ENCODE measurements at places on chromosomes 13 and 19. TPM values are rescaled to one million over a fixed set of nuclear protein-coding genes. Genes with fewer than 3 reads are reported as not detected.

Gene ACER1
- total RNA-seq, result not detected

Gene ZNF324B
- 7.5 TPM for total RNA-seq

Gene NLRP7
- not detected for total RNA-seq

Gene ZNF813
- total RNA-seq, result 7.3 TPM

Gene SOX1
- total RNA-seq, result not detected

Gene ZNF570
- total RNA-seq, result 8.0 TPM

Gene CYP2B6
- not detected for total RNA-seq

Gene PRRG2
- 9.0 TPM for total RNA-seq

Gene ANGPTL8
- not detected for total RNA-seq

Gene DCLK1
- total RNA-seq, result 12.7 TPM

Gene ZNF763
- 0.60 TPM for total RNA-seq

Gene RFPL4AL1
- not detected for total RNA-seq

Gene ZNF536
- total RNA-seq, result not detected

Gene LMTK3
- total RNA-seq, result under 0.01 TPM

Gene FRY
- total RNA-seq, result 106 TPM

Gene RNF225
- total RNA-seq, result not detected

Gene CELF5
- total RNA-seq, result 0.11 TPM

Gene CYSLTR2
- not detected for total RNA-seq

Gene SBSN
- total RNA-seq, result not detected

Gene LGALS14
- not detected for total RNA-seq

Gene CALR3
- total RNA-seq, result not detected

Gene CSNK1A1L
- total RNA-seq, result not detected

Gene ARHGEF7
- total RNA-seq, result 325 TPM

Gene ZNF837
- total RNA-seq, result 1.8 TPM

Gene YJEFN3
- total RNA-seq, result 0.11 TPM

Gene WDR88
- under 0.01 TPM for total RNA-seq

Gene AMER2
- total RNA-seq, result not detected

Gene SYNE4
- not detected for total RNA-seq

Gene PALM
- 28.6 TPM for total RNA-seq

Gene PRR19
- 0.22 TPM for total RNA-seq

Gene TMEM150B
- total RNA-seq, result not detected

Gene C19orf25
- 17.0 TPM for total RNA-seq

Gene CLDND2
- total RNA-seq, result not detected

Gene CLDN10
- total RNA-seq, result 0.22 TPM
